ENCODE measurements at places on chromosomes 6 and 20. TPM values are rescaled to one million over a fixed set of nuclear protein-coding genes. Genes with fewer than 3 reads are reported as not detected.

The TSBP1 gene
- total RNA-seq = not detected

The VNN1 gene
- 0.57 TPM for total RNA-seq

The CTCFL gene
- under 0.01 TPM for total RNA-seq

The HACE1 gene
- total RNA-seq = 24.1 TPM

The EYA2 gene
- 0.57 TPM for total RNA-seq

The VPS16 gene
- 30.0 TPM for total RNA-seq

The SNAP91 gene
- total RNA-seq = not detected

The SPTLC3 gene
- total RNA-seq = 2.4 TPM

The DNAJC5 gene
- total RNA-seq = 77.0 TPM

The TCF21 gene
- 10.3 TPM for total RNA-seq

The CEP162 gene
- total RNA-seq = 4.7 TPM

The ZBP1 gene
- not detected for total RNA-seq

The CST4 gene
- not detected for total RNA-seq

The CLPSL1 gene
- not detected for total RNA-seq
